ENCODE measurements at places on chromosomes 6 and 20.
A peak's percentile ranks its signal among the peaks of the same experiment; 100 is the strongest.

DNA sequence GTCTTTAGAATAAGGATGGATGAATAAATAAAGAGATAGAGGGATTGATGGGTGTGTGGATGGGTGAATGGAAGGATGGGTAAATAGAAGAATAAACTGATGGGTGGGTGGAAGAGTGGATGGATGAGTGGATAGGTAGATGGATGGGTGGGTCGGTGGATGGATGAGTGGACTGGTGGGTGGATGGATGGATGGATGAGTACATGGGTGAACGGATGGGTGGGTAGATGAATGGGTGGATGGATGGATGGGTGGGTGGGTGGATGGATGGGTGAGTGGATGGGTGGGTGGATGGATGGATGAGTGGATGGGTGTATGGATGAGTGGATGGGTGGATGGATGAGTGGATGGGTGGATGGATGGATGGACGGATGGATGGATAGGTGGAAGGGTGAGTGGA is 65.7 kb upstream of the FOXC1 start:
- no peak for DNase-seq

GRCh38 chr6:3701631-3702030 is 49.9 kb downstream of the PXDC1 start:
- no peak for DNase-seq

DNA sequence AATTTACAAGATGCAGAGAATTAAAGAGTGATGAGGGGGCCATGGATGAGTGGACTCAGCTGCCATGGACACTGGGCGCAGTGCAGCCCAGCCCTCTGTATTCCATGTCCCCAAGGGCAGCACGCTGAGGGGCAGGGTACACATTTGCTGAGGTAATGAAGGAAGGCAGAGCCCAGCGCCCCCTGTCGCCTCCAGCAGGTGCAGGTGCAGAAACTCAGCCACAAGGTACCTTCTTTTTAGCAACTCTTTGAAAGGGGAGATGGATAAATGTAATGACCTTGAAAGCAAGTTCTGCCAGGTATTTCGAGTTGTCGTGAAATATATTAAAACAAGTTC is 7.1 kb downstream of the CD93 start:
- no peak for DNase-seq

- DNase-seq: peak; percentile 27
Measured at GRCh38 chr6:129059650-129060049, 176.7 kb downstream of the LAMA2 start.

DNA sequence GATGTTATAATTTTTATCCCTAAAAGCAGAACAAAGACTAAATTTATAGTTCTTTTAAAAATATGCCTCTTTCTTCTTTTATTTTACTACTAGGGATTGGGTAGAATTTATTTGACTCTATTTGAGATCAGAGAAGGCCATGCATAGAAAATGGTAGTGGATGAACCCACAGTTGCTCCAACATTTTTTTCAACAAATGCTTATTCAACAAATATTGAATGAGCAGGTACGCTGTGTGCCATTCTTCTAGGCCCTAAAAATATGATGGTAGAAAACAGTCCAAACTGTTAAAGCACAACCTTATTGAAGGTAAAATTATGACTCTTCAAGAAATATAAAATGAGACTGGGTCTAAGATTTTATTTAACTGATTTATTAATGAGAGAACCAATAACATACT is 30.0 kb downstream of the OTOR start:
- DNase-seq: no peak

GRCh38 chr6:41039060-41039998 is at the start of gene UNC5CL:
Gene UNC5CL, minus strand, starts transcription at chr6:41039221. Its CDS starts 4,147 bp downstream, at chr6:41035074.
- DNase-seq: no peak

DNA sequence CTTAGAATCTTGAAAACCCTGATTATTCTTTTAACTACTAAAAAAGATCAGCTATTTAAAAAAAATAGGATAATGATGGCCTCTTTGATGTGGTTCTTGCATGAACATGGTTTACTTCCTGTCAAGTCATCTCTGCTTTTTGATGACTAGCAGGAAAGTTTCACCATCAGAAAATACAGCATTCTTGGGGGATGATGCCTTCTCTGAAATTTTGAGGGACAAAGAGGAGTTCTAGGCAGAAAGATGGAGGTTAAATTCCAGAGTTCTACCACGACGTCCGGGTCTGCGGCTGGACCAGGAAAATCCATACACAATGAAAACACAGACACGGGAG is 130.4 kb downstream of the OLIG3 start:
- no peak for DNase-seq

- no peak for DNase-seq
Measured at GRCh38 chr6:136250686-136251008, 536 bp upstream of the MTFR2 start.

DNA sequence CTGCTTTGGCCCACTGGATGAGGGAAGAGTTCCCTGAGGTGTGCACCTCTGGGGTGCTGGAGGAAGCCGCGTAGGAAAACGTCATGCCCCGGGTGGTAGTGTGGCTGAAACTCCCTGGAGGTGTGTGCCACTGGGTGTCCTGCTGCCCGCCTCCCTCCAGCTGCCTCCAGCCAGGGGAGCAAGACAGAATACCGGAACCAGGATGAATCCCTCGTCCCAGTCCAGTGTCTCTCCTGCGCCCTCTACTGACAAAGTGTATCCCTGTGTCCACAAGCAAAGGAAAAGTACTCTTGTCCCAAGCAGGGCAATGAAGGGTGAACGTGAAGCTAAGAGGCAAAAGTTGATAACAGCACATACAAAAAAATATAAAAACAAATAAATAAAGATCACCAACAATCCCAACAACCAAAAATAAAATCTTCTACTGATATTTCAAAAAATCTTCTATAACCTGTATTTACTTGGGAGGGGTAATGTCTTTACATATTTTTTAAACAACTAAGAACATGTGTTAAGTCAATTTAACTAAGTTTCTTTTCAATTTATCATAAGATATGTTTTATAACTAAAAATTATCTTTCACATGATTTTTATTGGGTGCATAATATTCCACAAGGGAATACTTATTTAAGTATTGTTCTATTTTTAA is 437.6 kb downstream of the MAFB start:
- DNase-seq: no peak

DNA sequence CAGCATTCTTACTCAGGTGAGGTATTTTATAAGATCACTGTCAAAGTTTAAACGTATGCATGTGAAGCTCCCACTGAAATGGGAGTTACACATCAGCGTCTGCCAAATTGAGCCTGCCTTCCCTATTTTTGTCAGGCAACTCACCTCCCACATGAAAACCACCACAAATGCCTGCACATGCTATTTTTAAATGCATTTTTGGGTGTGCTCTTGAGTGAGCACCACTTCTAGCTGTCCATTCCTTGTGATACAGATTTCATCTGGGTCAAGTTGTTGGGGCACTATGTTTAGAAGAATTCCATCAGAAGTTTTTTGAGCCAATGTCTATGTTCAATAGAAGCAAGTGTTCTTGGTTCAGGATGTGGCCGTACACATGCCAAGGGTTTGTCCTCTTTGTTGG is 71.7 kb upstream of the RIPPLY2 start:
- DNase-seq: no peak
